AG04450 (cell line): ENCODE measurements at places on chromosomes 4 and X.

- DNase-seq = no peak
Observed at GRCh38 chr4:14792702-14793227, 209.5 kb upstream of the CPEB2 start.

GRCh38 chr4:174275101-174275500, 8.4 kb downstream of the FBXO8 start:
- no peak for DNase-seq

GRCh38 chrX:101659601-101660063, at the start of gene ARMCX2:
TSS of gene ARMCX2 (minus strand) at chrX:101659850. CDS start at chrX:101657588, 2,262 bp downstream.
- DNase-seq = peak; percentile 36

- DNase-seq = no peak
Observed at GRCh38 chrX:5431823-5432222, 796.8 kb downstream of the NLGN4X start.
